RWPE2 (cell line): ENCODE measurements at places on chromosomes 4 and X.

DNA sequence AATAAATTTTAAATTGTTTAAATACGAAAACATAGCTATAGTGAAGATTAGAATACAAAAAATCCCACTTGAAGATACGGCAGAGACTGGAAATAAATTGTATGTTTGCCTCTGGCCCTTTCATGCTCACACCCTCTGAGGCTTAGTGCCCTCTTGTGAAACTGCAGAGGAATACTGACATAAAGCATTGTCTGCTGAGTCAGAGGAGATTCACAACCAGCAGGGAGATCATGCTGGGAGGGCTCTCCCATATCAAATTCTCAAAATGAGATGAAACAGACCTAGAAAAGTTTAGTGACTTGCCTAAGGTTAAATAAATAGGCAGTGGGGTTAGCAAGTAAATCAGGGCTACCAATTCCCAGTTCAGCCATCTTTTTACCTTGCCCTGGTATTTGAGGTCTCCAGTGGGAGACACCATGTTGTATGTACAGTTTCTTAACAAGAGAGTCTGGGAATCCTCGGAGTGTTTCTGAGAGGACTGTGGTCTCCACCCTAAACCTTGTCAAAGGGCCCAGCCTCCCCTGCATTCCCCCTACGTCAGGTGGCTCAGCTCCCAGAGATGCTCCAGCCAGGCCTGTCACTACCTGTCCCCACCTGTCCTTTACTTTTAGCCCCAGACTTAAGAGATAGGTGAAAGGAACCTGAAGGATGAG is 581.4 kb upstream of the DIPK2B start:
- no peak for DNase-seq

- no peak for DNase-seq
These were observed 53.4 kb downstream of the HNRNPD start for GRCh38 chr4:82320351-82320750.

GRCh38 chr4:145148980-145149379 is 31.4 kb downstream of the OTUD4 start:
- DNase-seq = no peak

DNA sequence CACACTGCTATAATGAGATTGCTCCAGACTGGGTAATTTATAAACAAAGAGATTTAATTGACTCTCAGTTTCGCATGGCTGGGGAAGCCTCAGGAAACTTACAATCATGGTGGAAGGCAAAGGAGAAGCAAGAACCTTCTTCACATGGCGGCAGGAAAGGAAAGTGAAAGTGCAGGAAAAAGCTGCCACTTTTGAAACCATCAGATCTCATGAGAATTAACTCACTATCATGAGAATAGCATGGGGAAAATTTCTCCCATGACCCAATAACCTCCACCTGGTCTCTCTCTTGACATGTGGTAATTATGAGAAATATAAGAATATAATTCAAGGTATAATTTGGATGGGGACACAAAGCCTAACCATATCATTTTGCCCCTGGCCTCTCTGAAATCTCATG is 884.2 kb downstream of the GLUD2 start:
- DNase-seq = no peak

- DNase-seq = no peak
These were observed 338.6 kb upstream of the PUDP start for GRCh38 chrX:7486505-7486904.

DNA sequence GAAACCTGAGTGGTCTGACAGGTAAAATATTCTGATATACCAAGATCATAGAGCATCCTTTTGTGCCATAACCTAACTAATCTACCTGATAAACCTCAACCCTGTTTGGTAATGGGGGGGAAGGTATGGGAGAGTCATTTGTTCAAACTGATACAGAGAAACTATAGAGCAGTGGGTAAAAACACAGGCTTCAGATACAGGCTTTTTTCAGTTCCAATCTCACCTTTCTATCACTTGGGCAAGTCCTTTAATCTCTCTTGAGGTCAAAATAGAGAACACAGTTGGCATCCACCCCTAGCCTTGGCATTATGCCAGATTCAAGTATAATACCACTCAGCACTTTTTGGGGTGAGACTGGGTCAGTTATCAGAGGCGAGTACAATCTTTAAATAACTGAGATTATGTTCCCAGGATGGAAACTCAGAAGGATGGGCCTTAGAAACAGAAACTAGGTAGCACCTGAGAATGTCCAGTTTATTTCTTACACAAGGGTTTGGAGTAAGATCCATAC is 880 bp upstream of the ETDC start:
- DNase-seq = no peak

DNA sequence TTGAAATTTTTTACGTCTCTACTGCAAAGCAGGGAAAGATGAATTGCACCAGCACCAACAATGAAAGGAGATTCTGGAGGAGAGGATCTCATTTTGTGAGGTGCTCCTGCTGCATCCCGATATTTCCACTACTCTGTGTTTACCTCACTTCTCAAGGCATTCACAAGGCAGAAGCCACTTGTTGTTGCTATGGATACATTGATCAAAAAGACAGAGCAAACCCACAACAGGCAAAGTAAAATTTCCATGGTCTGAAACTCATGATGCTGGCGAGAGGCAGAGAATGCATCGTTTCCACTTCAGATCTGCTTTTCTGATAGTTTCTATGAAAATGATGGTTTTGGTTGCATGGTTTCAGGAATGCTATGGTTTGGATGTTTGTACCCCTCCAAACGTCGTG is 323.3 kb downstream of the ASMT start:
- no peak for DNase-seq

DNA sequence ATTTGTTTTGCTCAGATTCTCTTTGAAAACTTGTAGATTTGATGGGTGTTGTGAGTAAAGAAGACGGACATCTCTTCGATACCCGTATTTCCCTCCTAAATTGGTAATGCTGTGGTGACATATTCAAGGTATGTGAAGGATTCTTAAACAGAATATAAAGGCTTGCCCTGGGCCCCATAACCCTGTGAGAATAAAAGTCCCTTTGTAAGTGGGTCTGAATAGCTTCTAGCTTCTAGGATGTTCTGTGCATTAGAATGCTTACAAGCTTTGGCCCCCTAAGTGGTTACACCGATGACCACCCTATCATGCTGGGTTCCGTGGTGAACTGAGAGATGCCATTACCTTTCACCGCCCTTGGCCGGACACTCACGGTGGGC is 574 bp upstream of the MOB1B start:
- DNase-seq = no peak

DNA sequence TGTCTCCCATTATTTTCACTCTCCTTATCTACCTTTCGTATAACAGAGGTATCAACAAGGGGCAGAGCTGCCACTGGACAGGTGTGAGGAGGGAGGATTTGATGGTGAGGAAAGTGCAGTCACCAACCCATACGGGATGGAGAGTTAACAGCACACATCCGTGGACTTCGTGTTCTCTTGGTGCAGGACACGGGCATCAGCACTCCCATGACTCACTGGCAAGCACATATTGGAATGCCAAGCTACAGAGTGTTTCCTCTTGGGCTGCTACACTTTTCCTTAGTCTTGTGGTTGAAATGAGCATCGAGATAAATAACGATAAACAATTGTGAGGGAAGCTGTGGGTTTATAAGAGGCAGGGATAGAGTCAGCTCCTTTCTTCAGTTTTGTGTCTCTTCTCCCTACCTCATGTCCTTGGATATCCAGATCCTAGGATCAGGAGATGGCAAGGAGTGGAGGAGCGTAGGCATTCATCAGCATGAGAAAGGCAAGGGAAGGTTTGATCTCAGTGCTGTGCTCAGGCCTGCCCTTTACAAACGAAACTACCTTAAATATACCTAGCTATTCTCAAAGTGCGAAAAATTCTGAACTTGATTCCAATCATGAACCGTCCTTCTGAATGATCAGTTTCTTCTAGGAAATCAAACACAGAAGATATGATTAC is 96.3 kb downstream of the ZNF827 start:
- DNase-seq = no peak

DNA sequence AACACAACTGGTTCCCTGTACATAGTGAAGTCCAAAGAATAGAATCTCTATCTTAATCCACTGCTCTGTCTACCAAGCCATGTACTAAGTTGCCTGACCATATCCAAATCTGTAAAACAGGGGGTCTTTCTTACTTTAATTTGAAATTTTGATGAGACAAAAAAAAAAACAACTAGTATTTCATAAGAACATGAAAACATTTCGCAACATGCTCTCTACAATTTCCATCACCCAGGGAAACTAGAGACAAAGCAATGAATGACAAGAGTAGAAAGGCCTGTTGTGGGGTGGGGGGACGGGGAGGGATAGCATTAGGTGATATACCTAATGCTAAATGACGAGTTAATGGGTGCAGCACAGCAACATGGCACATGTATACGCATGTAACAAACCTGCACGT is 279.9 kb downstream of the PPP3CA start:
- DNase-seq = no peak

DNA sequence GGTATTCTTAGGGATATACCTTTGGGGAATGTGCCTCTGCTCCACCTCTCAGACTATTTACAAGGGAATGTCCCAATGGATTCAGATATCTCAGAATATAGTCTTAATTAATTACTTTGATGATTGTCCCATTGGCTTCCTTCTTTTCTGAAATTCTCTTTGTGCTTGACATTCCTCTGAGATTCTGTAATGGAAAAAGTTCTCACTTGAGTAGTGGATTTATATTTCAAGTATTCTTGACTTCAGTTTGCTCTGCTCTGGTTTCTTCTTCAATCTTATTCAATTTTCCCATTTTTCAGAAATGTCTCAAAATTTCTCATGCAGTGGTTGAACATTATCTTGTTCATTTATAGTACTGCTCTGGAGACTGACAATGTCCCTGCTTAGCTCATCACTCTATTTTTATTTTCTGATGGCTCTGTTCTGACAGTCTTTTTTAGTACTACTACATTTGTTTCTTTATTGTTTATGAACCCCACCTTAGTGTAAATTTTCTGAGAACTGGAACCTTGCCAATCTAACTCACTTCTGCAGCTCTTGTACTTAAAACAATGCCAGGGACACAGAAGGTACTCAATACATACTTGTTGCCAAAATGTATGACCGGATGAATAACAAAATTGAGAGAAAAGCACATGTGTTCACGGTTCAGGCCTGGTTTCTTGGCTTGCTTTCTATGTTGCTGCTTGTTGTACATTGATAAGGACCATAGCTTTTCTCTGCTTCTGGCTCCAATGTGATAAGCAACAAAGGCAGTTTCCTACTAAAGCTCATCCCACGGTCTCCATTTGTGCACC is 471.7 kb downstream of the GASK1B start:
- no peak for DNase-seq

DNA sequence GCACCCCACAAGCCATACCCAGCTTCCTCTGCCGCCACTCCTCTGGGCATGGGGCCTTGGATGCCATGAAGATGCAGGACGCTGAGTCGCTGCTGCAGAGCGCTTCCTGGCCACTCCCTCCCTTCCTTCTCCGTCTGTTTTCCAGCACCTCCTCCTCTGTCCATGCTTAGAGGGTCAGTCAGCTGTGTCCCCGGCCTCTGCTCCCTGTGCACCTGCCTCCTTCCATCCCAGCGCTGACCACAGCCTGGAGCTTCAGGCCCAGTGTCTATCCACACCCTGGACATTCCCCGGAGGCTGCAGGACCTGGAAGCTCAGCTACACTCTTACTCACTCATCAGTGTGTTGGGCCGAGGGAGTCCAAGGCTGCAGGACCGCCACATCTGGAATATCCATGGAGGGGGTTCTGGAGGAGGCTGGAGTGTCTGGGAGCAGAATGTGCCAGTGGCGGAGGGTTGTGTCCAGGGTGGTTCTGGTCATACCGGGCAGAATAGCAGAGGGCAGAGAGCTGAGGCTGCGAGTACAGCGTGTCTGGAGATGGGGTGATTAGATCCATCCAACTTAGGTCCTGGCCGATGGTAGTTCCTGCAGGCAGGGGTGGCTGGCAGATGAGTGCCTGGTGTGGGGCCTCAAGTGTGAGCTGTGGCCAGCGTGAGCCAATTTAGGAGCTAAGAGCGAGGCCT is 58.6 kb upstream of the ADRA2C start:
- peak; percentile 32 for DNase-seq

GRCh38 chr4:16197876-16198665 is 28.2 kb downstream of the TAPT1 start:
- no peak for DNase-seq

DNA sequence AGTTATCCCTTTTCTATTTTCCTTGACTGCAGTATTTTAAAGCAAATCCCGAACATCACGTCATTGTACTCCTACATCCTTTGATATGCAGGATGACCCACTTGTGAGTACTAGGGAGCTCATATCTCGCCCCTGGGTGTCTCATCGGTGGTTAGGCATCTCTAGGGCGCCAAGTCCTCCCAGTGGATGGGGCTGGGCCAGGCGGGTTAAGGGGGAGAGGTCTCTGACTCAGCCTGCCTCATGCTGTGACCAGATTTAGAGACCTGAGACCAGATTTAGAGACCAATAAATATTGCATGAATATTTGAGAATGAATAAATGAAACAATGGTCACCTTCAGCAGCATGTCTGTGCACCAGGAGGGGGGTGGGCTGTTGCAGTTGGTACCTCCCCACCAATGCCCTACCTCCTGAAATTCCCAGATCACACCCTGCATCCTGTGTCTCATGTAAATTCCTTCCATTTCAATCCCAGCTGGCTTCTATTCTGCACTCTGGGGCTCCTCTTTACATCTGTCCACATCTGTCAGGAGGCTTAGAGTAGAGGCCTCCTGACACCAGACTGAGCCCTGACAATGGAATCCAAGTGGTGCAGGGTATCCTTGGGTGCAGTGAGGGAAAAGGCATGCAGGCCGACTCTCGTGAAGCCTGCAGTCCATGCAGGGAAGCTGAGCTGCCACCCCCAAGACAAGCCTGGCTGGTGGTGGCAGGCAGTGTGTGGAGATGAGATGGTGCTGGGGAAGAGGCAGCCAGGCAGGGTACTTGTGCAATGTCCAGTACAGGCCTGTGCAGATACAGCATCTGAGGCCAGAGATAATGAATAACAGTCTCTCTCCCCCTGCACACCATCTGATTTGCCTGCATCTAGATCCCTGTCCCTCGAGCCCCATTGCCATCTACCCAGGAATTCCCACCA is 5.2 kb downstream of the APLN start:
- DNase-seq = no peak

DNA sequence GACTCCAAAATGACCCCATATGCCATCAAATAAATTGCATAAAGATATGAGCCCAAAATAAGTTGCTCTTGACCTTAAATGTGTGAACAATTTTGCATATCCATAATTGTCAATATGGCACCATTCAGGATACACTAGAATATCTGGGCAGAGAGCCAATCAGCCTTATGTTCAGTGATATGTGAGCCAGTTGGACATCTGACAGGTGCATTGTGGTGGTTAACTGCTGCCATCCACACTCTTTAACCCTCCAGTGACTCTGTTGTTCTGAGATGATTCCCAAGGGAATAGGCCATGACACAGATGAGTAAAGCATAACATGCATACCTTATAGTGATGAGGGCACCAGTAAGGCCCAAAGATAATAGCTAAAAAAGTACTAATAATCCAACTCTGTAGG is 500.1 kb downstream of the PCDH18 start:
- no peak for DNase-seq
